AML-193 (cell line): ENCODE measurements at places on chromosomes 12 and 14.

DNA sequence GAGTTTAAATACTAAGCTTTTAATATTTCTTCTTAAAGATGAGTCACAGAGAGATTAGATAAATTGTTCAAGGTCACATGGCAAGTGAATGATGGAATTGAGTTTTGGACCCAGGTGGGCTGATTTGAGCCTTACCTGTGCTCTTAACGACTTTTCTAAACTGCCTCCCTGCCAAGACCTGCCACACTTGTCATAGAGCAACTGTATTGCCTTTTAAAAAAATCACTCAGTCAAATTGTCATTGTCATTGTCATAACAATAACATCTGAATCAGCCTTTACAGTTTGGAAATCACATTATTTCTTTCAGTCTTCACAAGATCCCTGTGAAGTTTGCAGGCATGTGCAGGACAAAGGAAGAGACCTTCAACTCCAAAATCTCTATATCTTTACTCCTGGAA, 25.7 kb downstream of the SLC4A8 start:
- DNase-seq = no peak

- DNase-seq = no peak
Measured at GRCh38 chr12:59823567-59823966, 227.7 kb downstream of the SLC16A7 start.

- no peak for DNase-seq
Measured at GRCh38 chr14:74663884-74664283, 49.0 kb downstream of the AREL1 start.

DNA sequence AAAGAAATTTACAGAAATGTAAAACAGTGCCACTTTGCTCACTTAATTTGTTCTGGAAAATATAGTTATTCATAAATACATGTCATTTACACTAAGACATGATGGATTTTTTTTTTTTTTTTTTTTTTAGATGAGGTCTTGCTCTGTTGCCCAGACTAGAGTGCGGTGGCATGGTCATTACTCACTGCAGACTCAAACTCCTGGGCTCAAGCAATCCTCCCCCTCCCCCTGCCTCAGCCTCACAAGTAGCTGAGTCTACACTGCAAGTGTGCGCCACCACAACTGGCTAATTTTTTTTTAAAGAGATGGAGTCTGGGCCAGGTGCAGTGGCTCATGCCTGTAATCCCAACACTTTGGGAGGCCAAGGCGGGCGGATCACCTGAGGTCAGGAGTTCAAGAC, 101.2 kb downstream of the PPP2R5C start:
- DNase-seq = no peak

DNA sequence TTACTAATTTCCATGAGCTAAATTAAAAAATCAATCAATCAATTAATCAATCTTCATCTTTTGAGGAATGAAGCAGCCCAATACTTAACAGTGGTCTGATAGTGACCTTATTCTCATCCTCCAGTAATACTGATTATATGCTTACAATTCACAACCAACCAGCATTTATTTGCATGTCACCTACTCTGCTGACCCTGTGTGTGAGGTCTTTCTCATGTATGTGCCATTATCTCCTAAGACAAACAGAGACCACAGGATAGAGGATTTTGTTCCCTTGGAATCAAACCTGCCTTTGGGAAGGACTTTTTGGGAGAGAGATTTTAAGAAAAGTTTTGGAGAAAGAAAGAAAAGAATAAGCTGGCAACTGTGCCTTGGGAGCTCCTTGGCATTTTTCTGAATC, 197.2 kb downstream of the NRXN3 start:
- no peak for DNase-seq

DNA sequence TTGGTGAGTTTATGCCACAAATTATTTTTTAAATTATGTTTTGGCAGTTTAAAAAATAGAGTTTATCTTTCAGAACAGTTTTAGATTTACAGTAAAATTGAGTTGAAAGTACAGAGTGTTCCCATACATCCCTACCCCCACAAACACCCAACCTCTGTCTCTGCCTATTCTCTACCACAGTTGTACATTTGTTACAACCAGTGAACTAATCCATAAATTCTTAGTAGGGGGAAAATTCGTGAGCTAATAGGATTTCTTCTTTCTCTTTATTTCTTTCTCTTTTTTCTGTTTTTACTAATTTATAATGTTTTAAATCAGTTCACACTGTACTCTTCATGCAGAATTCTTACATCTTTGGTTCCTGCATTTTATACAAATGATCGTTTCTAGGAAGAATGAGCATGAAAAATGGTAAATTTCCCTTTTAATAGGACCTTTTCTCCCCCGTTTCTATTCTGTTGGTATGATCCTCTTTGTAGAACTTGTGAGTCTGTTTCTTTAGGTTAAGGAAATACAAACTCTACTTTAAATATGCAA, 56.7 kb downstream of the MIPOL1 start:
- no peak for DNase-seq

DNA sequence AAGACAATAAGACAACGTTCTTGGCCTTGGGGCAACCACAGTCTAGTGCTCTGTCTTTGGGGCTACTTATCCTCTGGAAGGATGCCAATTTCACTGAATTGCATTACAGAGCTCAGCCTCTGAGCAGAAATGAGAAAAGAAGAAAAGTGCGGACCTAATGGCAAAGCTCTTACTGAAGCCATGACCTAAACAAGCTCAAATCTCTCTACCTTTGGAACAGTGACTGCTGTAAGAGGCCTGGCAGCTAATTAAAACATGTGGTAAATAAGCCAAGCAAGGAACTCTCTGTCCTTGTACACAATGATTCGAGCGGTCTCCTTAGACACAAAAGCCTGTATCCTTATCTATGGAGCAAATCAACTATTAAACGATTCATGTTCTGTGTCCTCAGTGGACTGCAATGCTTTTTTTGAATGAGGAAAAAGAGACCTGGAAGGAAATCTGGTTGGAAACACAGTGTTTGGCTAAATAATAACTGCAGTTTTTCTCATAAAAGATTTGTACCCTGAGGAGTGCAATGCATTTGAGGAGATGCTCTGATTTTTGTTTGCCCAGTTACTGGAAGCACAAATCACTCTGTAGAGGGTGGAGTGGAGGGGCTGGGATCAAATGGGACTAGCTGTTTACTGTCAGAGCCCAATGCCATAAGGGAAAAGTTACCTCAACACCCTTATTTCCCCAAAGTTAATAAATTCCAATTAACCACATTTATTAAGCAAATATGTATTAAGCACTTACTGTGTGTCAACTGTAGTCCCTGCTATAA, 113.9 kb downstream of the NDUFA12 start:
- no peak for DNase-seq

DNA sequence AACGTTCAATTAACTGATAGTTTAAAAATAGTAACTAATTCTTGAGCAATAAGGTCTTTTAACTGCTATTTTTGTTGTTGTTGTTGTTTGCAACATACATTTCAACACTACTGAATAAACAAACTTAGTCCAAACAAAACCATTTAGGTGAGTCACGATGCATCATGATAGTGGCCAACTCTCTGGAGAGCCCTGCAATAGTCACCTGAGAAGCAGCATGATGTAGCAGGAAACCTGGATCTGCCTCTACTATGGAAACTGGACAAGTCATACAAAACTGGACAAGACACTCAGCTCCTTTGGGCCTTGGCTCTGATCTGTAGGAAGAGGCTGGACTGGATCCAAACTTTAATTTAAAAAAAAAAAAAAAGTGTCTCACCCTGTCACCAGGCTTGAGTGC, 117.3 kb downstream of the MED13L start:
- no peak for DNase-seq

DNA sequence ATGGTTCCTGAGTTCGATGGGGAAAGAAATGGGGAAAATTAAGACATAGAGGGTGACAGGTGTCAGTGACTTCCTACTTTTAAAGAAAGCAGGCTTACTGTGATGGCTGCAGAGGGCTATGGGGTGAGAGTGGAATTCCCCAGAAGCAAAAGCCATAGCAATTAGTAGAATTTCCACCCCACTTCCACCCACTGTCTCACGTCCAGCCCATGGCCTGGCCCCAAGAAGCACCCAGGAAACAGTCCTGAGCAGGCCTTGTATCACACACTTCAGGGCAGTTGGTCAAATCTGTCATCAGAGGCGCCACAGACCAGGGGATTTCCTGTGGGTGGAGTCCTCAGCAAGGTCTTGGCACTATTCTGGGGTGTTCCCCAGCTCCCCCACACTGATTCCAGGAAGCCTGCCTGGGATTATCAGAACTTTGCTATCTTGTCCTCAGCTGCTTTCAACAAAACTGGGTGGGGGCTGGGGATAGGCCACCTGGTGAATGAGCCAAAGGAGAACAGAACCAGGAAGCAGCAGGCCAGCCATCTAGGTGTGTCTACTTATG, 120.1 kb upstream of the CCND2 start:
- peak; percentile 47 for DNase-seq

GRCh38 chr14:47186486-47186885, 488.9 kb downstream of the MDGA2 start:
- no peak for DNase-seq

DNA sequence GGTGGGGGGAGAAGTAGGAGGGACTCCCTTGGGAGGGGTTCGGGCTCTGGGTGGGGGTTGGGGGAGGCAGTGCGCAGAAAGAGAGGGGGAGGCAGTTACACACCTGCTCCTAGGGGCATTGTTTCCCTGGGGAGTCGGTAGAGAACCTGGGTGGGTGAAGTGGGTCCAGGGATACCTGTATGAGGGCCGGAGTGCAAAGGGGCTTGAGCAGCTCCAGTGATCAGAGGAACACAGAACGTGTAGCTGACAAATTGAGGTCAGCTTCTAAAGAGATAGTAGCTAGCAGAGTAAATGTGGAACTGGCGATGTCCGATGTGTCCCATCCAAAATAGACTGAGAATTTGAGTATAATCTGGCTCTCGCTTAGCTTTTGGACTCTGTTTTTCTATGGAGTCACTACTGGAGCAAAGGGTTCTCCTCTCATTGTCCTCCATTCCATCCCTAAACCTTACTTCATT, 502 bp downstream of the SMARCD1 start:
- DNase-seq = no peak

DNA sequence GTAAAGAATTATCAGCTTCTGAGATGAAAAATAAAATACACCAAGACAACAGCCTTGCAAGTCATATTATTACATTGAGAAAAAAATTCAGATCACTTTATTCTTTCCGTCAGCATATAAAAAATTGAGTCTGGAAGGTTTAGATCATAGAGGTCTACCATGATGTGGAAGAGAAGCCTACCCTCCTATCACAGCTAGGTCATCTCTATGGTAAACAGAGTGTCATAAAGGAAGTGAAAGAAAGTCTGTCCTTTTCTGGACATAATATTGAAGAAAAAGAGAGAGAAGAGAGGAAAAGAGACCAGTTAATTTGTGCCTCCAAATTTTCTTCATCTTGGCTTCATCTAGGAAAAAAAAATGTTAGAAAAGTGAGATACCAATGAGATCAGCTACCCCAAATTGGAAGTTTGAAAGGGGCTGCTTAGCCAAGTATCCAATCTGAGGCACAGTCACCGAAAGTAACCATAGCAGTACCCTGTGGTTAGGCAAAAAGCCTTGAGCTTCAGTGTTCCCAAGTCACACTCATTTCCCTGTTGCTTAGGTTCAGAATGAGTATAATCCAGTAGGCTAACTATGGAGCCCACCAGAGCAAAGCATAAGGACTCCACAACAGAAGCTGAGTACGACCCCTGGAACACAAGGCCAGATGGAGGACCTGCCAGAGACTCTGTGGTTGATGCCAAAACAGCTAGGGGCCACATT, 38.1 kb downstream of the DUSP6 start:
- no peak for DNase-seq
